RPMI7951 (cell line): ENCODE measurements at places on chromosomes 7 and 10. TPM values are rescaled to one million over a fixed set of nuclear protein-coding genes. Genes with fewer than 3 reads are reported as not detected.

- no peak for DNase-seq
These were observed 33.1 kb downstream of the PDSS1 start for GRCh38 chr10:26730552-26730951.

DNA sequence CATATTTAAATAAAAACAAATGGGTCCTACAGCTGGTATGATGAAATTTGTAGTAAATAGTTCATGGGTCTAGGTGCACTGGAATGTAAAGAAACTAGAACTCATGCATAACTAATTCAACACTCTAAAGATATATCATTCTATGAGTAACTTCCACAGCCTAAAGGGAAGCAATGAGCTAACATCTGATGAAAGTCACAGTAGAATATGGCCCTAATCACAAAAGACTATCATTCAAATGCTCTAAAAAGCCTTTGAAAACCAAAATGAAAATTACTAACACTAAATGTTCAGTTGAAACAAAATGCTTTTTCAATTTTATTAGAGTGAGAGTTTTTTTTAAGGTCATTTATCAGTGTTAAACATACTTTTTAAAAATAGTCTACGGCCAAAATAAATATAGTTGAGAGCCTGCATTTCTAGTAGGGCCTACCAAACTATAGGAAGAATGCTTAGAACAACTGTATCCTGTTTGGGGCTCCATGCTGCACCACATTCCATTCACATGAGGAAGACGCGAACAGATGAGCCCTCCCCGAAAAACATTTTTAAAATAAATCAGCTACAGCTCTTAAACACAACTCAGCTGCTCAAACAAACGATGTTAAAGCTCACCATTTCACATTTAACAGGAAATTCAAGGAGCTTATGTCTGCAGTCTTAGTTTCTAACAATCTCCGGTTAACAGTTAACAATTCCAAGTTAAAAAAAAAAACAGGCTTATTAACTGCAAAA, 134.5 kb downstream of the NRBF2 start:
- peak; percentile 69 for DNase-seq

DNA sequence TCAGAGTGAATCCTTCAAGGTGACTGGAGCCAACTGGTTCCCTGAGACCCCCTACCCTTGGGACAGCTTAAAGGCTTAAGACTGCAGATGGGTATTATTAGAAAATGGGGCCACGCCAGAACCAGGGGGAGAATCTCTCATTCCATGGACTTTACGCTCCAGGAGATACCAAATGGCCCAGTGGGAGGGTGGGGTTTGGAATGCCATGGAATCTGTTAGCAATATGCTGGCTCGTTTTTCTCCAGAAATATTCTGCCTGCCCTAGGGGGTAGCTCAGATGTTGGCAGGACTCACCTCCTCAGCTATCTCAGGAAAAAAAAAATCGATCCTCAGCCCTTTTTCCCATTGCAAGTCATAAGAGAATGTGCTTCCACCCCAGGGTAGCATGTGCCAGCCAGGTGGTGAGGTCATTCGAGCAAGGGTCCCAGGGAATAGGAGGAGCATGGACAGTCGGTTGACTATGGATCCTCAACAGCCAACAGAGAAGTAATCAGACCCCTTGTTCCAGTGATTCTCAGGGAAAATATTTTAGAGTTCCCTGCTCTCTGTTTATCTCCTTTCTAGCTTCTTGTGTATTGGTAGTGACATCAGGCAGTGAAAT, 22.9 kb downstream of the SVIL start:
- DNase-seq = peak; percentile 80

Gene CTTNBP2
- total RNA-seq = under 0.01 and 0.48 TPM in 2 replicates

DNA sequence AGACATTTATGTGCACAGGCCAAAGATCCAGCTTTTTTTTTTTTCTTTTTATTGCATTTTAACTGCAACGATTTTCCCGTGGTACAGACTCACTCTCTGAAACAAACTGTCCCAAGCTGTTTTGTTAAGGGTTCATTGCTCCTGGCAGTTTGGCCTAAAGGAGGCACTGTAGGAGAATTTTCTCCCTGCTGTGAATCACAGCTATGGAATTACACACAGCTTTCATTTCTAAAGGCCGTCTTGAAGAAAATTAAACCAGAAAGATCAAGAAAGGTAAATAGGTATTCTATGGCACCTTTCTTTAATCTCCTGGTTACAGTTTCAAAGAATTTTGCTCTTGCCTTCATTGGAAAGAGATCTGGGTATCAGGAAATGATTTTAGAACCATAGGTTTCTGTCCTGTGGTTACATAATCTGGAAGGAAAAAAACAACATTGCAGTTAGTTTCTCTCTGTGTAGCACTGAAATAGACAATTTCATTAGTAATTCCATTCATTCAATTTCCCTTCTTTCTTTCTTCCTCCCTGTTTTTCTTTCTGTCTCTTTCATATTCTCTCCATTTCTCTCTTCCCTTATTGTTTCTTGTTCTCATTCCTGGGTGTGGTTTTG, 51.2 kb downstream of the PDK4 start:
- peak; percentile 64 for DNase-seq

DNA sequence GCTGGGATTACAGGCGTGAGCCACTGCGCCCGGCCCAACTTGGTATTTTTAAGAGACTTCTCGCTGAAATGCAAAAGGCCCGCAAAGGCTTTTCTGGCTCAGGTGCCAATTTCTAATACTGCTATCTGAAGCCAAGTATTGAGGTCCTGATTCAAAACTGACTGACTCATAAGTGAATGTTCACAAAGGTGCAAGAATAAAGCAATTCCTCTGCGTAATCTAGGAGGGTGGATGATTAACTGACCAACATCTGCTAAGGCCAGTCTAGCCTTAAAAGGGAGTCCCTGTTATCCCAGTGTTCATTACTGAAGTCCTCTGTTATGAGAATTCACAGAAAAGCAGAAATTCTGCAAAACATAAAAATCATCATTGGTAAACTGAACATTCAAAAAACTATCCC, 111.4 kb downstream of the SRPK2 start:
- DNase-seq = peak; percentile 16

Gene GOT1
- 24.2 and 32.3 TPM in 2 replicates for total RNA-seq

DNA sequence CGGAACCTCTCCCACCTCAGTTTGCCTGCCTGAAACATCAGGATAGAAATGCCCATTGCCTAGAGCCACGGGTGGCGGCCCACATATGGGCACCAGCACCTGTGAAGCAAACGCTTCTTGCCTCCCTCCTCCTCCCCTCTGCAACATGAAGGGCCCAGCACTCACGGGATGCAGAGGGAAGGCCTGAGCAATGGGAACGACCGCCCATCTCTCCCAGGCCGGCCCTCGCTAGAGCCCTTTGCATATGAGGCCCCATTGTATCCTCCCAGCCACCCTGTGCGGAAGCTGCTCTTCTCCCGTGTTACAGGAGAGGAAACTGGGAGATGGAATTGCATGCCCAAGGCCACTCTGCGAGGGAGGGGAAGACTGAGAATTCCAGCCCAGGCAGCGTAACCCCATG, 88.2 kb downstream of the RGS10 start:
- no peak for DNase-seq

- peak; percentile 23 for DNase-seq
These were observed 636.2 kb upstream of the ANKRD30A start for GRCh38 chr10:36489181-36489580.

DNA sequence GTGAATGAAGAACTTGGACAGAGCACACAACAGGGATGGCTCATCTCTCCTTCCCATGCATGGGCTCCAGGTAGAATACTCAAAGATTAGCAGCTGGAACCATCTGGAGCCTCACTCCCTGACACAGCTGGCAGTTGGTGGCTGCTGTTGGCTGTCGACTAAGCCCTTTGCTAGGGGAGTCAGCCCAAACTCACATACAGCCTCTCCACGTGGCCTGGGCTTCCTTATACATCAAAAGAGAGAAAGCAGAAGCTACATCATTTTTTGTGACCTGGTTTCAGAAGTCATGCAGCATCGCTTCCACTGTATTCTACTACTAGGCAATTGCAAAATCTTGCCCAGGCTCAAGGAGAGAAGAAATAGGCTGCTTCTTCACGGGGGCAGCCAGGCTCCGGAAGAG, 24.4 kb downstream of the ASNS start:
- DNase-seq = no peak

- no peak for DNase-seq
These were observed 8.6 kb downstream of the FBXW4 start for GRCh38 chr10:101686133-101686925.

Gene PCDH15
- not detected in 2 replicates for total RNA-seq
